ENCODE measurements at places on chromosomes 11 and 22.

- no peak for DNase-seq
Observed at GRCh38 chr11:35917676-35918075, 26.2 kb upstream of the LDLRAD3 start.

DNA sequence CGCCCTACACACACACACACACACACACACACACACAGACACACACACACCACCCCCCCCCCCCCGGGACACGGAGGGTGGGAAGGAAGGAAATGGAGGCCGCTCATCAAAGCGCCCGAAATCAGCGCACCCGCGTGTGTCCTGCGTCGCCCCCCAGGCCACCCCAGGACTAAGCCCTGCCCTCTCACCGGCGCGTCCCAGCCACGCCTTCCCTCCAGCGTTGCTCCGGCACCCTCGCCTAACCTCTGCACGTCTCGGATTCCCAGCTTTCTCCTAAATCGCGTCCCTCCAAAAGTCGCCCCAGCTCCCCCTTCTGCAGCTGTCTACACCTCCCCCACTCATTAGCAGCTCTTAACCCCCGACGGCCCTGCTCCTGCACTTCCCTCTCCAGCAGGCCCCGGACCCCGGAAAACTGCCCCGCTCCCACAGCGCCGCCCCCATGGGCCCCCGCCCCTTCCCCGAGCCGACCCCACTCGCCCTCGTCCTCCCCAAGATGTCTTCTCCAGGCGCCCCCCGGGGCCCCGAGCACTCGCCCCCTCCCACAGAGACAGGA lies 557 bp downstream of the PACSIN2 start:
- DNase-seq = peak; percentile 65

DNA sequence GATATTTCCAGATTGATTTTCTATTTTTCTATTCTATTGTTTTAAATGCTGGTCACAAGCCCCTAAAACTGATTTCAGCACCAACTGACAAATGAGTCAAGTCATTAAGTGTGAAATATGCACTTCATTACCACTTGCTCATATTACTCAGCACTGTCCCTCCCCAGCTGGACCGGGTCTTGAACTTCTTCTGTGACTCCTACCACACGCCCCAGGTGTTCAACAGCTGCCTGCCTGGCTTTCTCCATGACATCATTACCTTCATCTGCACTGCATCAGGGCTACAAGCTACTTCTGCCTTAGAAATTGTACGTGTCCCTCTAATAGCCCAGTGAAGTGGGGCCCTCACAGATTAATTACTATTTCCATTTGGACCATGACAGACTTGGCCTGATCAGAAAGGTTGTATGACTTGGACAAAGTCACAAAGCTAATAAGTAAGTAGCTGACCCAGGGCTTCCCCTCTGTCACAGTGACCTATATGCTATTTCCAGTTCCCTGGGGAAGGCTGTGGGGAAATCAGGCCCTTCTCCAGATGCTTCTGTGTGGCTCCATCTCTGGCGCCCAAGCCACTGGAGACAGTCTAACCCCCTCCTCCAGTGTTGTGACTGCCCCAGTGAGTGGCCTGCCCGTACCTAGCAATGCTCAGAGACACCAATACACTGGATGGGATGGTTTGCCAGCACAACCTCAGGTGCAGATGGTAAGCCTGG lies 18.1 kb downstream of the TBC1D10A start:
- no peak for DNase-seq

DNA sequence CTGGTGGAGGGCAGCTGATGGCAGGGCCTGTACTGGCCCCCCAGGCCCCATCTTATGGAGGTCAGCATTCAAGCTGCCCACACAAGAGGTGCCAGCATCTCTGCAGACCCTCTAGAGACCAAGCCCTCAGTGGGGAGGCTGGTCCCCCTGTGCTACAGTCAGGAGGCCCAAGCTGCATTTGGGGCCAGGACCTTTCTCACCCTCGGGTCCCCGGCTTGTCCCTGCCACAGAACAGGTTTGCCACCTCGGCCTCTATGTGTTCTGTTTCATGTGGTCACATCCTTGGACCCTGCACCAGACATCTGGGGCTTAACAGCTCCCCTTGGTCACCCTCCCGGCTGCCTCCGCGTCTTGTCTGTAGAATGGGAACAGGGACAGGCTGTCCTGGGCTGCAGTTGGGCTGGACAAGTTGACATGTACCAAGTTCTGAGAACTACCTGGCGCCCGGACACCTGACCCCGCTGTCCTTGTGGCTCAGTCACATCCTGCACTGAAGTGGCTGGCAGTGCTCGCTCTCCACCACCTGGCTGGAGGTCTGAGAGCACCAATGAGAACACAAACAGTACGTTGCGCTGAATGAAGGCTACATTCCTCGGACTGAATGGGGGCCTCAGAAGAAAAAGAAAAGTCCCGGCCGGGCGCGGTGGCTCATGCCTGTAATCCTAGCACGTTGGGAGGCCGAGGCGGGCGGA lies 2.7 kb upstream of the PLXNB2 start:
- no peak for DNase-seq

DNA sequence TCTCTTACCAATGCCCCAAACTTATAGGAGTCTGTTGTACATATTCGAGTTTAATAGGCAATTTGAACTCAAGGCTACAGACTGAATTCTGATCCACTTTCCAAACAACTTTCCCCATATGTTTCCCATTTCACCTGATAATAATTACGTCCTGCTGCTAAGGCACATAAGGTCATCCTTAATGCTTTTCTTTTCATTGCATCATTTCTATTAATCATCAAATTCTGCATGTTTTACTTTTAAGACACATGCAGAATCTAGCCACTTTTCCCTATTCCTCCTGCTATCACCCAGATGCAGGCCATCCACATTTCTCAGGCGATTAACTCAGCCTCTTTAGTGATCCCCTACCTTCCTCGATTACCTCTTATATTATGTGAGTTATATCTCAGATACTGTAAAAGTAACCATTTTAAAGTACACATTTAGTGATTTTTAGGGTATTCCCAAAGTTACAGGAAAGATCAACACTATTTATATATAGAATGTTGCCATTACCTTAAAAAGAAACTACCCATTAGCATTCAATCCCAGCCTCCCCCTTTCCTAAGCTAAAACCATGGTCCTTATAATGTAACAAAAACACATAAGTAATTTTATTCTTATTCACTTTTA lies 14.9 kb downstream of the XKR3 start:
- no peak for DNase-seq

GRCh38 chr22:17570851-17571631 lies 7.7 kb downstream of the SLC25A18 start:
- peak; percentile 79 for DNase-seq

- no peak for DNase-seq
Observed at GRCh38 chr11:68009391-68010089, 587 bp upstream of the ALDH3B1 start.

- DNase-seq = peak; percentile 27
Observed at GRCh38 chr22:19890502-19891316, 36.0 kb upstream of the GNB1L start.

DNA sequence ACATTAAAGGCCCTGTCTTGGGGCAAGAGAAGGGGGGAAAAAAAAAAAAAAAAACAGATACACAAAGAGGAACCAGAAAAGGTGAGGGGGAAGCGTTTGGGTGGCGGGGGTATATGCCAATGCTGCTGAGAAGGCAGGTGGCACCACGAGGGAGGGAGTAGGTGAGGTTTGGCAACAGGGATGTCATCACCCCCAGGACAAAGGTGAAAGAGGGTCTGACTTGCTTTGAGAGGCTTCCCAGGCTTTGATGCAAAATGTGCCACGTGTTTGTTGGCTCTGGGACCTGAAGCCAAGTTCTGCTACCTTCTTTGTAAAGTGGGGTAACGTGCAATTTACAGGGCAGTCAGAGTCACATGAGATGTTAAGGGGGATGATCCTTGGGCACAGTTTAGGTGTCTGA lies 4.1 kb downstream of the YPEL1 start:
- DNase-seq = no peak

DNA sequence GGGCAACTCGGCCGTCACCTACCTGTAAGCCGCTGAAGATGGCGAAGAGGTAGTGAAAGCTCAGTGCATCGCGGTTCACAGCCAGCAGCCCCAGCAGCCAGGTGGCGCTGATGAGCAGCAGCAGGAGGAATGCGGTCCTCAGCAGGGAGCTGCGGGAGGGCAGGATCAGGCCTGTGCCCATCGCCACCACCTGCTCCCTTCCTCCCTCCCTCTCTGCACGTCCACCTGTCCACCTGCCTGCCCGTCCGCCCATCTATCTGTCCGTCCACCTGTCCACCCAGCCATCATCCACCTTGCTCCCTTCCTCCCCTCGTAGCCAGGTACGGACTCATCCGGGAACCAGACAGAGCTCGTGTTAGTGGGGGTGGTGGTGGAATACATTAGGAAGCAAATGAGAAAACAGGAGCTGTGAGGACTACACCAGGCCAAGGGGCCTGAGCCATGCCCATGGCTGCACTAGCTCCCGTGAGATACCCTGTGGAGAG lies 32.2 kb downstream of the TRMU start:
- no peak for DNase-seq

GRCh38 chr11:71283971-71284441 lies 31.6 kb upstream of the SHANK2 start:
- DNase-seq = no peak

DNA sequence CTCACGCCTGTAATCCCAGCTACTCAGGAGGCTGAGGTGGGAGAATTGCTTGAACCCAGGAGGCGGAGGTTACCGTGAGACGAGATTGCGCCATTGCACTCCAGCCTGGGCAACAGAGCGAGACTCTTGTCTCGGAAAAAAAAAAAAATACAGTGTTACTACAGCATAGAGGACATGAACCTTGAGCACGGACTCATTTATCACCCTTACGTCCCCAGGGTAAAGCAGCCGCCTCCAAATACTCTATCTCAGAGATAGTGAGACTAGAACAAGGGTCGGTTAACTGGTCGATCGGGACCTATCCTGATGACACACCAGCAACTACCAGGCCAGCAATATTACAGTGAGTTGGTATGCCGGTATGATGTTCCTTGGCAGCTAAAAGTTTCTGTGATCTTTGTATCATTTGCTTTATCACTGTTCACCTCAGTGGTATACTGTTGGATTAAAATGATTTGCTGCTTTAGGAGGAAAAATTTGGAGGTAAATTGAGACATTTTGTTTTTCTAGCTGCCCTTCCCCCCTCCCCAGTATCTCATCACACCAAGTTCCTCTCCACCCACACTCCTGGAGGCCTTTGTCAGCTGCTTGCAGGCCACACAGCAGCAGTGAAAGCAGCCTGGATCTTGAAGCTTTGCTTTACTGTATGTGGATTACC lies 7.0 kb upstream of the SIDT2 start:
- DNase-seq = no peak

- no peak for DNase-seq
Observed at GRCh38 chr11:45161252-45162063, 15.0 kb downstream of the PRDM11 start.

- no peak for DNase-seq
Observed at GRCh38 chr11:13667795-13668101, 720 bp upstream of the FAR1 start.

DNA sequence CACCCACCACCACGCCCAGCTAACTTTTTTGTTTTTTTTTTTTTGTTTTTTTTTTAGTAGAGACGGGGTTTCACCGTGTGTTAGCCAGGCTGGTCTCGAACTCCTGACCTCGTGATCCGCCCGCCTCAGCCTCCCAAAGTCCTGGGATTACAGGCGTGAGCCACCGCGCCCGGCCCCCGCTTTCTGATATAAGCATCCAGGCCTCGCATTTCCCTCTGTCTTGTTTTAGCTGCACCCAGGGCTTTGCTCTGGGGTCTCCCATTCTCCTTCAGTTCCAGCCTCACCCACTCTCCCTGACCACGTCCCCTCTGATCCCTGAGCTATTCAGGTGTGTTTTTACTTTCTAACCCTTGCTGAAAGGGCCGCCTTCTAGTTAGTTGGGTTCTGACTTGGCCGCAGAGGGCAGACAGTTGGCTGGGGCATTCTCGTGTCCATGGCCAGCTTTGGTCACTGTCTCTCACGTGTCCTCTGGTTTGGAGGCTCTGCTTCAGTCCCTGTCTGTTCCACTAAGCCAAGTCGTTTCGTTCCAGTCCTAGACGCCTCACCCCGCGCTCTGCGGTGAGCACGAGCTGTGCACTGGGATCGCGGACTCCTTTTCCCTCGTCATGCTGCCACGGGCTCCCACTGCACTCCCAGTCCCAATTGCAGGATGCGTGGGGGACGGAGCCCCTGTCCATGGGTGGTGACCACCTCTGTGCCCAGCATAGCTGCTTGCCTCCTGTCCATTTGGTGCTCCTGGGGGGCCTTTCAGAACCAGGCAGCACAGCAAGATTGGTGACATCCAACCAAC lies 6.0 kb upstream of the TNNT3 start:
- DNase-seq = no peak

DNA sequence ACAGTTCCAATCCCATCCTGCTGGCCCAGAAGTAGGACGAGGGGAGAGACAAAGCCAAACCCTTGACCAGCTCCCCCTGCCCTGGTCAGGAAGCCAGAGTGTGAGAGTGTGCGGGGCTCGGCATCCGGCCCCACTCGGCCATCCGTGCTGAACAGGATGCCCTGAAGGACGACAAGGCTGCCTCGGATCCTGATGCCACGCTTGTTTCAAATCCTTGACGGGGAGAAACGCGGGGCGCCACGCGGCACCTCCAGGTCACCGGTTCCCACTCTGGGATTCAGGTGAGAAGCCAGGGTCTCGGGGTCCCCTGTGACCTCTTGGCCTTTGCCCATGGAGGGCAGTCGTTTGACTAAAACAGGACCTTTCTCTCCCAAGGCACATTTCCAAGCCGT lies 167.8 kb downstream of the BRD1 start:
- no peak for DNase-seq

DNA sequence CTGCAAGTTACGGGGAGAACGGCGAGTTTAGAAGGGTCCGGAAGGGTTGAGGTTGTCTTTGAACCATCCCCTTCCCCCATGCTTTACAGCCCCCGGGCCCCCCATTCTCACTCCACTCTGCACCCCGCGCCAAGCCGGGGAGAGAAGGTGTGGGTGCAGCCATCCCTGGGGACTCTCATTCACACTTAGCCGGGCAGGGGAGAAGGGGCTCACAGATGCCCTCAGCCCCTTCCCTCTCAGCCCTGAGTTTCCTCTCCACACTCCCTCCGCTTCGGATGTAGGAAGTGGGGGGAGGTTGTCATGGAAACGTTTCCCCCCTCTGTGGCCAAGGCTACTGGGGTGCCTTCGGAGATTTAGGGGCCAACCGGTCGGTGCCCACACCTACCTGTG lies 334 bp downstream of the CADM1 start:
- DNase-seq = no peak

DNA sequence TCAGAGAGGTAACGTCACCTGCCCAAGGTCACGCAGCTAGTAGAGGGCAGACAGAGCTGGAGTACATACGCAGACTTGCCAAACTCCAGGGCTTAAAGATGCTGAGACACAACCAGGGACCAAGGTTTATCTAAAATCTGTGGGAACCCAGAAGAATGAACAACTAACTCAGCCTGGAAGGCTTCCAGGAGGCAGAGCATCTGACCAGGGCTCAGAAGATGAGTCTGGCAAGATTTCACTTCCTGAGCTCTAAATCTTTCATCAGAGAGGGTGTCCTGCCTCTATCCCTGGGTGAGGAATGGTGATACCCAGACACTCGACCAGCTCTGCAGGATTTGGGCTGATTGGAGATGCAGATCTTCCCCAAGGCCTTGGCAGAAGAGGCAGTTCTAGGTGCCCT lies 9.1 kb downstream of the GAL3ST1 start:
- DNase-seq = no peak

DNA sequence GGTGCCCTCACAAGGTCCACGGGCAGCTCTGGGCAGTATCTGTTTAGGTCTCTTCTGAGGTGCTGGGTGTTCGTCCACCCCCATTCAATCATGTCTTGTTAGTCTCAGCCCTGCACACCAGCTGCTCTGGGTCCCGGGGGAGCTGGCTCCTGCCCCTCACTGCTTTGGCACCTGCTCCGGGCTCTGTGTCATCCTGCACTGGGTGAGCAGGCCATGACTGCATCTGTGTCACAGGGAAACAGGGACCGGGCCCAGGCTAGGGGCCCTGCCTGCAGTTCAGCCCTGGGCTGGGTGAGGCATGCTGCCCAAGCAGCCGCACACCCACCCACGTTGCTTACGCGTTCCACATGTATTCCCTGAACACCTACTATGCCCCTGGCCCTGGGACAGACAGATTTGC lies 43.9 kb downstream of the ELFN2 start:
- peak; percentile 66 for DNase-seq

Data from femur (tissue), 1 donor.